ENCODE measurements at places on chromosomes 7 and 10.

DNA sequence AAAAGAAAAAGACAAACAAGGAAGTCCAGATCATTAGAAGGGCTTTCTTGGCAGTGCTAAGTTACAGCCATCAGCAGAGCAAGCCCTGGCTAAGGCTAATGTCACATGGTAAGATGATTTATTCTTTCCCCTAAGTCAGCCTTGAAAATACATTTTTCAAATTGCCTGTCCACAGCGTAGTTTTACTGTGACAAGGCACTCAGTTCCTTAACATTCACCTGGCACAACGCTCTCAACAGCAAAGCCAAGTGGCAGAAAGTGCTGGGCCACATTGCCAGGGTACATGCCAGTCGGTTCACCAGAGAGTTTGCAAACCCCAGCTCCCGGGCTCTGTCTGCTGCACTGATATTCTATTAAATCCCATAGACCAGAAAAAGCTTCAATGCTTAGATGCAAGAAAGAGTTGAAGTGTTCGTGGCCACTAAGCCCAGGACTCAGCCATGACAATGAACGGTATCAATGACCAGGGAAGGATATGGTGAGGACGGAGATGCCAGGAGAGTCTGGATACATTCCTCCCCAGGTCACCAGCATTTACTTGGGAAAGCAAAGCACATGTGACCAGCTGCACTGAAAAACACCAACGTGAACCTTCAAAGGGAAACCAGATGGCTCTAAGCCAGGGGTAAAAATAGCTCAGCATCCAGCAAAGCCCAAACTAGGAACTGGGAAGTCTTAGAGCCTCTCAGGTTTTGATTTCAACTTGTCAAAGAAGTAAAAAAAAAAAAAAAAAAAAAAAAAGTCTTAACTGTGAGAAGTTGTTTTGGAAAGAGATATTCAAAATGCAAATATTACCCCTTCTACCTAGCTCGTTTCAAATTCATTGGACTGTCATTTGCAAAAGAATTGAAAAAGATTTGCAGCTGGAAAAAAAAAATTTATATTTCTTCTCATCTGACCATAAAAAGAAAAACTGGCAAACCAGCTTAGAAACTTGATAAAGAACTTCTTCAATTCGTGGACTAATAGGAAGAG, 23.9 kb upstream of the MPP7 start:
- no peaks in the 10 kb centered on the region for H3K36me3 ChIP-seq
- H3K4me3 ChIP-seq = no peak overlapping the region
- DNase-seq = peak; percentile 53
- no peak overlapping the region for H3K27ac ChIP-seq
- no peaks in the 10 kb centered on the region for H3K4me1 ChIP-seq

DNA sequence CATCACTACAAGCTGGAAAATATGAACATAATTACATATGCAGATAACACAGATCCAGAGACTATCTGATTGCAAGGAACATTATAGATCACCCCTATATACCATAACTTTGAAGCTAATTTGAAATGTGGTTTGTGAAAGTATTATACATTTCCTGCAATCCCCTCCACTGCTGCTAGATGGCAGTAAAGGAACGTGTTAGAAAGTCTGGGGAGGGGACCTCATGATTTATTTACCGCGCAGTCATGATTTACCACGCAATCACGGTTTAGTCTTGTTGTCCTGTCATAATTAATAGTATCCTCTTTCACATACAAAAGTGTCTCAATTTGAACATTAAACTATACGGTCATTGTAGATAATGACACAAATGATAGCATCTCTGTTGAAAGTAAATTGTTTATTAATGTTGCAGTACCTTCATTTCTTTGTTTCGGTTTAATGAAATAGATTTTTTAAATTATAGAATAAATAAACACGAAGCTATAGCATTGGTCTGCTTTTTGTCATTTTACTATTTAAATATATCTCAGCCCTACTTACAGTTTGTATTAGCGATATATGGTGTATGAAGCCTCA, 145.3 kb upstream of the PRSS1 start:
- no peaks in the 10 kb centered on the region for H3K4me1 ChIP-seq
- DNase-seq = peak; percentile 76
- H3K27me3 ChIP-seq = peaks cover 9% of the 10 kb centered on the region
- no peak overlapping the region for H3K4me3 ChIP-seq
- no peaks in the 10 kb centered on the region for H3K36me3 ChIP-seq

DNA sequence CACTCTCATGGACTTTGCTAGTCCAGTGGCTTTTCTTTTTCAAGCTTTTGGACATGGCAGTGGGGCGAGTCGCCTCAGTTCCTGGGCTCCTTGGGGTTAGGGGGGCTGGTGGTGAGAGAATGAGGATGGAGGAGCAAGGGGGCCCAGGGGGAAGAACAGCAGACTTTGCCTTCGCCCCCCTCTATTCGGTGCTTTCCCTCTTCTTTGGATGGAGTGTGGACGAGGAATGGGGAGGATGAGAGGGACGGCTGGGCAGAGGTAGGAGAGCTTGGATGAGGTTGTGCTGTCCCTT, 255 bp downstream of the MAGI2 start:
- peaks cover 81% of the 10 kb centered on the region for H3K27me3 ChIP-seq
- H3K4me3 ChIP-seq = peak overlapping the region; percentile 83
- no peak overlapping the region for H3K27ac ChIP-seq
- H3K36me3 ChIP-seq = no peaks in the 10 kb centered on the region
- H3K4me1 ChIP-seq = peaks cover 3% of the 10 kb centered on the region

DNA sequence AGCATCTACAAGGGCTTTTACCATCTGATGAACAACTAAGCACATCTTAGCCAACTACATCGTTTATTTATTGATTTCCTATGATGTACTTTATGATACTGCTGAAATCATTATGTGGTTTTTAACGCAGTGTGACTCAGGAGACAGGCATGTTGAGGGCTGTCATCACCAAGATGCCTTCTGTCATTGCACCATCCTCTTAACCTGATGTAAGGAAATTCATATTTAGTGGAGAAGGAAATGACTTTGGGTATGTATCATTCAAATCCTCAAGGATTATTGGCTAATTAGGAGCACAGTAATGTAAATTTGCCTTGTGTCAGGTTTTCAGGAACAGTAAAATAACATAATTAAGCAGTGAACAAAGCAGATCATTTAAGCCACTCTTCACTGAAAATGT, 138.5 kb upstream of the MGMT start:
- no peak for DNase-seq
- no peaks in the 10 kb centered on the region for H3K27me3 ChIP-seq
- no peak overlapping the region for H3K27ac ChIP-seq
- no peaks in the 10 kb centered on the region for H3K36me3 ChIP-seq

GRCh38 chr7:105600720-105601550, 19.6 kb upstream of the EFCAB10 start:
- H3K27me3 ChIP-seq = no peaks in the 10 kb centered on the region
- no peaks in the 10 kb centered on the region for H3K36me3 ChIP-seq
- no peak overlapping the region for H3K4me3 ChIP-seq
- peak; percentile 75 for DNase-seq

GRCh38 chr7:118346748-118347147, 122.2 kb downstream of the ANKRD7 start:
- no peak overlapping the region for H3K27ac ChIP-seq
- no peak for DNase-seq
- H3K4me1 ChIP-seq = peaks cover 14% of the 10 kb centered on the region
- no peaks in the 10 kb centered on the region for H3K36me3 ChIP-seq
- no peak overlapping the region for H3K4me3 ChIP-seq

DNA sequence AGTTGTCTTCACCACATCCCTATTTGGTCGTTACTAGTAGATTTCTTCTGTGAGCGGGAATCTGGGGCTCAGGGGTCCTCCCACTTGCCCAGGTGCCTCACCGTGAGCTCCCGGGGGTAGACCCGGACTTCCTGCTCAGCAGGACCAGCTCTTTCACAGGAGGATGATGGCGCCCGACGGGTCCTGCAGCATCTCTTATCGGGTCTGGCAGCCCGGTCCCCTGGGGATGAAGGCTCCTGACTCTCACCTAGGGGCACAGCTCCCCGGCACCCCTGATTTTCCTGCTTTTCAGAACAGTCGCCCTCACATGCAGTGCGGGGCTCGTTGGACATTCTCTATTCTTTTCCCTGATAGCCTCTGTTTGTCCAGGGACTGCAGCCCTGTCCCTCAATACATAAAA, 33.0 kb upstream of the SHH start:
- H3K27me3 ChIP-seq = no peaks in the 10 kb centered on the region
- H3K36me3 ChIP-seq = no peaks in the 10 kb centered on the region
- H3K27ac ChIP-seq = no peak overlapping the region
- H3K4me3 ChIP-seq = no peak overlapping the region

DNA sequence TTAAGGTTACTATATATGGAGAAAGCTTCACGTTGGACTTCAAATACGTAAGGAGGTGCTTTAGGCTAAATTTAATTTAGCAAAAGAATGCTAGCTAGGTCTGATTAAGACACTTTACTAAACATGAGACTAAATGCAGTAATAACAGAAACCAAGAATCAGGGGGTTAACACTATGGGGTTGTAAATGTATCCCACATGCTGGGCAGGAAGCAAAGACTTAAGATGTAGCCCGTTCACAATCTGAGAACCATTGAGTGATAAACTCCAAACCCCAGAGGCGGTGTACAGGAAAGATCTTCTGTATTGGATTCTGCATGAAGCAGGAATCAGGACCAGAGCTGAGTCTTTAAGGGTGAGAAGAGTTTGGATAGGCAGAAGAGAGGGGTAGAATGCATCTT, 60.4 kb downstream of the FZD1 start:
- no peak overlapping the region for H3K27ac ChIP-seq
- DNase-seq = no peak
- no peaks in the 10 kb centered on the region for H3K4me1 ChIP-seq
- H3K27me3 ChIP-seq = no peaks in the 10 kb centered on the region
- no peaks in the 10 kb centered on the region for H3K36me3 ChIP-seq

DNA sequence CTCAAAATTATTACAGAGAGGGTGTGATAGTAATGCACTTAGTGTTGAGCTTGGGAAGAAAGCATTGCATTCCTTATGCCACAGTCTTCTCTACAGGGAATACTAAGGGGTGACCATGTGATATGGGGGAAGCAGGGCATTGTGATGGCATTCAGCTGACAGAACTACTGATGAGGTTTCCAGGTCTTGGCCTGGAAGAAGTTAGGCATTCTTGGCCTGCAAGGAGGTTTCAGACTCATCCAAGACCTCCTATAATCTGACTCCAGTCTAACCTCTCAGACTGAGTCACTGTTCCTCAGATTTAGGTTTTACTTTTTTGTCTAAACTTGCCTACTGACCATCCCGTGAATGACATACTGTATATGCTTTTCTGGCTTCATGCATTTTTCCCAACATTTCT, 7.9 kb downstream of the STMP1 start:
- no peaks in the 10 kb centered on the region for H3K27me3 ChIP-seq
- H3K36me3 ChIP-seq = peaks cover 19% of the 10 kb centered on the region
- no peak overlapping the region for H3K27ac ChIP-seq
- H3K4me3 ChIP-seq = no peak overlapping the region

DNA sequence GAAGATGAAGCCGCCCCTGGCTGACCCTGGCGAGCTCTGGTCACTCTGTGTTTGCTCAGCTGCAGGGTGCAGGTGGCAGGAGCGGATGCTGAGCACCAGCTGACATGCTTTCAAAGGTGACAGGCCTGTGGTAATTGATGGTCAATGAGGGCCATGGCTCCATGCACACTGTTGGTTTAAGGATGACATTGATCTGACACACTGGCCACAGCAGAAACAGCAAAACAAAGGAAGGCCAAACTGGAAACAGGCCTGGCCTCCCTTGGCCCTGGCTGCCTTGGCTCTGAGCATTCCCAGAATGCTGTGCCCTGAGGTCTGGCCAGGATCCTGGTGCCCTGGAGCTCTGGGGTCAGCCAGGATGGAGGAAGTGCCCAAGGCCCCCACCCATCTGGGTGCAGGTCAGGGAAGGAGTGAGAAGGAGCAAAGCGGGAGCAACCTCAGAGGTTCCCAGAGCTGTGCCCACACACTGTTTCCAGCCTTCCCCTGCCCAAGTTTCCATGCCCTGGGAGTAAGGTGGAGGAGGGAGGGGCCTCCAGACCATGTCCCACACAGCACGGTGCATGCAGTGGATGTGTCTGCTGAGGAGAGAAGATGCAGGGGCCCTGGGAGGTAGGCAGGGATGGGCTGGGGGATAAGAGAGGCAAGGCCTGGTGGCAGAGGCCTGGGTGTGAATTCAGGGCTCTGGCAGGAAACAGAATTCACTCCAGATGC, 302.2 kb downstream of the RPS24 start:
- H3K4me3 ChIP-seq = no peak overlapping the region
- no peaks in the 10 kb centered on the region for H3K36me3 ChIP-seq
- DNase-seq = peak; percentile 22
- H3K27ac ChIP-seq = peak overlapping the region; percentile 12

GRCh38 chr7:78062214-78062613, 263.6 kb downstream of the PHTF2 start:
- H3K36me3 ChIP-seq = no peaks in the 10 kb centered on the region
- H3K4me1 ChIP-seq = peaks cover 14% of the 10 kb centered on the region
- no peaks in the 10 kb centered on the region for H3K27me3 ChIP-seq
- H3K27ac ChIP-seq = no peak overlapping the region
- no peak for DNase-seq
- no peak overlapping the region for H3K4me3 ChIP-seq

GRCh38 chr7:69052447-69052846, 545.8 kb upstream of the AUTS2 start:
- H3K4me1 ChIP-seq = no peaks in the 10 kb centered on the region
- H3K4me3 ChIP-seq = no peak overlapping the region
- DNase-seq = no peak
- no peak overlapping the region for H3K27ac ChIP-seq

DNA sequence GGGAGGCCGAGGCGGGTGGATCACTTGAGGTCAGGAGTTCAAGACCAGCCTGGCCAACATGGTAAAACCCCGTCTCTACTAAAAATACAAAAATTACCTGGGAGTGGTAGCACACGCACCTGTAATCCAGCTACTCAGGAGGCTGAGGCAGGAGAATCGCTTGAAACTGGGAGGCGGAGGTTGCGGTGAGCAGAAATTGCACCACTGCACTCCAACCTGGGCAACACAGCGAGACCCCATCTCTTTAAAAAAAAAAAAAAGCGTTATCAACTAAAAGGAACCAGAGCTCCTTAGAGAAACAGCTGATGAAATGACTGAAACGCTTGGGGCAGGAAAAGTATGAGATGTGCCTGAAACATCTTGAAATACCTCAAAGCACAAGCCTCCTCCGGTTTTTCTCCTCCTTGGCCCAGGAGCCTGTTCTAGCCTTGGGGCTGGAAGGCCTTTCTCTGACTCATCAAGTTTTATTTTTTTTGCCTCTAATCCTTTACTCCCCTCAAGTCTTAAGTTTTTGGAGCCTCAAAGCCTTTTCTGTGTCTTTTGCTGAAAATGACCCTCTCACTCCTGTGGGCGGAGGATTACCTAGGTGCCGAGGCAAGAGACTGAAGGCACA, 2.6 kb upstream of the METTL27 start:
- H3K36me3 ChIP-seq = no peaks in the 10 kb centered on the region
- no peak overlapping the region for H3K4me3 ChIP-seq
- no peak for DNase-seq
- no peak overlapping the region for H3K27ac ChIP-seq
- H3K4me1 ChIP-seq = no peaks in the 10 kb centered on the region
- H3K27me3 ChIP-seq = no peaks in the 10 kb centered on the region

DNA sequence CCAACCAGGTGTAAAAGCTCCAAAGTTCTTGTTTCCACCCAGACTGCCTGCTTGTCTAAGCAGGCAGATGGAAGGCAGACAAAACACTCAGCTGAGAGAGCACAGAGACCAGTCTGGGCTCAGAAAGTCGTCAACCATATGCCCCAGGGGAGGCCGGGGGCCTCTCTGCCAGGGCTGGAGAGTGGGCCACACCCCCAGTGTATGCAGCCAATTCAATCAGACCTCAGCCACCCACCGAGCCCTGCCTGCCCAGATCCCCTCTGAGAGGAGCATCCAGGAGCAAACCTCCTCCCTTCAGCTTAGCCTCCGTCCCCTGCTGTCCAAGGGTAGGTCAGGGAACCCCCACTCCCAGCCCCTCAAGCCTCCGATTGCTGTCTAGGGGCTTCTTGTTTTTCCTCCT, 196.3 kb downstream of the LSM5 start:
- no peaks in the 10 kb centered on the region for H3K36me3 ChIP-seq
- DNase-seq = no peak
- H3K27me3 ChIP-seq = peaks cover 29% of the 10 kb centered on the region
- no peak overlapping the region for H3K4me3 ChIP-seq
